ENCODE measurements at places on chromosomes 11 and 22.

DNA sequence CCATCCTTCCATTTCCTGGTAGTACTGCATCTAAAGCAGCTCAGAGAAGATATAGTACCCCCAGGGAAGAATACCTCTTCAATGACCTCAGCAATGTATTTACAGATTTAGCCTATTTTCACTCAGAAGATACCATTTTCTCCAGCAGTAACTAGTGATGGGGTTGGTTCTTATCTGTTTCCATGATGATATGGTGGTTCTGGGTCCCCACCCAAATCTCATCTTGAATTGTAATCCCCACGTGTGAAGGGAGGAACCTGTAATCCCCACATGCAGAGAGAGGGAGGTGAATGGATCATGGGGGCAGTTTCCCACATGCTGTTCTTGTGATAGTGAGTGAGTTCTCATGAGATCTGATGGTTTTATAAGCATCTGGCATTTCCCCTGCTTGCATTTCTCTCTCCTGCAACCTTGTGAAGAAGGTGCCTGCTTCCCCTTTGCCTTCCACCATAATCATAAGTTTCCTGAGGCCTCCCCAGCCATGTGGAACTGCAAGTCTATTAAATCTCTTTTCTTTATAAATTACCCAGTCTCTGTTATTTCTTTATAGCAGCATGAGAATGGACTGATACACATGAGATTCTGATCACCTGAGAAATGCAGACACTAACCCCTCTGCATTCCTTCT is 139.2 kb downstream of the CCDC81 start:
- no peak for DNase-seq

- DNase-seq = no peak
Measured at GRCh38 chr11:6099577-6099976, 7.9 kb upstream of the OR56B4 start.

- no peak for DNase-seq
Measured at GRCh38 chr11:43788421-43788820, 92.2 kb upstream of the ALKBH3 start.

DNA sequence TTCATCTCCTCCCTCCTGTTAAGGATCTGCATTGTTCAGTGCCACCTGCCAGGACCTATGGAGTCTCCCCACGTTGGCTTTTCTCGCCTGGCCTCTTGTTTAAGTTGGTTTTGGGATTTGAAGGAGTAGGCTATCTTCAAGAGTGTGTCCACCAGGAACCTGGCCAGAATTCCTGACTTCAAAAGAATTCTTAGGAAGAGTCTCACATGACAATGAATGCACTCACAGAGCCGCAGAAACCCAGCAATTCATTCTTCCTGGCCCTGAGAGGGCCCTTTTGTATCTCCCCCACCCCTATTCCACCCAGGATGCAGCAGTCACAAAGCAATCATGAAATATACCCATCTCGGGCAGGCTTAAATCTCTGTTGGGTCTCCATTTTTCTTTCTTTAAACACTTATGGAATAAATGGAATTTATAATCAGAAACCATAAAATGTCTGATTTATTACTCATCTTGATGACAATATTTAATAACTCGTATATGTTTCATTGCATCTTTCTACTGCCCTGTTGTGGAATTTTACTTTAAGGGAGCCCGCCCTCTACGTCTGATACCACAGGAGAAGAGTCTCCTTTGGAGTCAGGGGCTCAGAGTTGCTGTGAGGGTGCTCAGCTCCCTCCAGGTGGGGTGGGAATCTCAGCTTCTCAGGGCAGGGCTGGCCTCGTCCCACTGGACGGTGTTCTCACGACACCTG is 507.0 kb downstream of the NTM start:
- DNase-seq = no peak

GRCh38 chr11:111586388-111586831 is 15.8 kb upstream of the SIK2 start:
- no peak for DNase-seq

- no peak for DNase-seq
Measured at GRCh38 chr11:67584205-67584880, 731 bp downstream of the GSTP1 start.

GRCh38 chr11:82906236-82906635 is 4.7 kb downstream of the DDIAS start:
- no peak for DNase-seq

- no peak for DNase-seq
Measured at GRCh38 chr11:27018902-27019529, 21.6 kb upstream of the BBOX1 start.

DNA sequence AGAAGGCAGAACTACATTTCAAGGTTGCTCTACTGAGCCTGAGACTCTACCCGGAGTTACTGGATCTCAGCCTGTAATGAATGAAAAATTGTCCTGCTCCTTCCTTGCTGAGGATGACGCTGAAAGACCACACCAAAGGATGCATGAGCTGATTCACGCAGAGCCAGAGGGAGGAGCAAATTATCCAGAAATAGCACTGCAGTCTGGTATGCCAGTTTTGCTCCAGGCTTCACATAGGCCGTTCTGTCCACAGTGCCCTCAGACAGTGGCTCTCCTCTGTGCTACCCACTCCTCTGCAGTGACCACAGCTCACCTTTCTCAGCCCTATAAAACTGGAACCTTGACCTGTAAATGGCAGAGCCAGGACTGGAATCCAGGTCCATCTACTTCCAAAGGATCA is 79.3 kb upstream of the GALNT18 start:
- no peak for DNase-seq

DNA sequence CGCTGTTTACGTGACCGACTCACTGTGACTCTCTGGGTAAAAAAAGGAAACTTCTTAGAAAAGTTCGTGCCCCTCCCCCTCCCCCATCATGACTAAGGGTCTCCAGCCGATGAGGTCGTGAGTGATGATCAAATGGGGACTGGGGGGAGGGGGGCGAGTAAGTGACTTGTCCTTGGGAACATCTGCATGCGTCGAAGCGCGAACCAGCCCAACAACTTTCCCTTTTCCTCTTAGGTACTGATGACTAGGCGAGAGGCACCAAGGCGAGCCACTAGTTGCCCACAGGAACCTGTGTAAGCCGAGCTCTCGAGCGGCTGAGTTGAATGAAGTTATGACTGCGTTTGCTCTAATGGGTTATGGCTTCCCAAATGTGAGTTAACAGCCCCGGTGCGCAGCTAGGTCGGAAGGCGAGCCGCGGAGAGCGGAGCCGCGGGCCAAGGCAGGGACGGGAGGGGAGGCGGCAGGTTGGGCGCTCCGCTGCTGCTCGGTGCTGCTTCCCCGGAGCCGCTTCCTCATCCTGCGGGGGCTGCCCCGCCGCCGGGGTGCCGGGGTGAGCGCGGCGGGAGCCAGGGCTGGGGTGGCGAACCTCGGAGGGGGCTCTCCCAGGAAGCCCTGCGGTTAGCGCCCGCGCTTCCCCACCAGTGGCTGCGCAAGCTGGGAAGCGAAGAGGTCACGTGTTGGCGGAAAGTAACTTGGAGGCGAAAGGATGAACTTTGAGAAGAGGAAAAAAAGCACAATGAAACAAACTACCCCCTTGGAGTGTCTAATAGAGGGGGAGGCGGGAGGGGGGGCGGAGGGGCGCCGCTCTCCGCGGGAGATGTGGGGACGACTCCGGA is 22.1 kb upstream of the BDNF start:
- DNase-seq = no peak

- no peak for DNase-seq
Measured at GRCh38 chr22:38696606-38697424, 3.9 kb downstream of the JOSD1 start.

GRCh38 chr11:72875736-72876135 is 61.5 kb downstream of the ATG16L2 start:
- no peak for DNase-seq

DNA sequence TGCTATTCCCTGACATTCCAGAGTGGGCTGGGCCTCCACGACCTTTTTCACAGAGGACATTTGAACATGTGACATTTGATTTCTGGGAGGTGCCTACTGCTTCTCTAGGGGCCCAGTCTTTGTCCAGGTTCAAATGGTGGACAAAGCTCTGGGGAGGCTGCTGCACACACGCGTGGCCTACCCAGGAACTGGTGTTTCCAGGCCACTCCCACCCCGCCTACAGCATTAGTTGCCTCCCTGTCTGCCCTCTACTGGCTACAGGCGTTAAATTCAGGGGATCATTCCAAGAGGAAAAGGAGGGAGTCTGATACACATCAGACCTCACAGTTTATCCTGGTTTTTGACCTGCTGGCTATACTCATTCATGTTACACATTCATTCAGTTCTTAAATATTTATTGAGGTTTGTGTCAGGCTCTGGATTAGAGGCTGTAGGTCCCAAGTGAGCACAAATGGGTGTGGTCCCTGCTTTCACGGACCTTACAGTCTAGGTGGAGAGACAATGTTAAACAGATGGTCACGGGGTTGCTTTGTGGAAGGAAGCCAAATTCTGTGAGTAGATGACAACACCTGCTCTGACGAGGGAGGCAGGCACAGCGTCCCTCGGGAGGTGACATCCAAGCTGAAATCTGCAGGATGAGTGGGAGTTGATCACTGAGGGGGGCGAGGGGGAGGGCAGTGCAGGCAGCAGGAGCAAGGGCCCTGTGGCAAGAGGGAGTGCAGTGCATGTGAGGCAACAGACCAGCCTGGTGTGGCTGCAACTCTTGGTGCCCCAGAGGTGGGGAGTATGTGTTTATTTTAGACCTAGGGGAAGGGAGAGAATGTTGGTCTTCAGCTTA is 11.8 kb downstream of the TUB start:
- DNase-seq = peak; percentile 61

DNA sequence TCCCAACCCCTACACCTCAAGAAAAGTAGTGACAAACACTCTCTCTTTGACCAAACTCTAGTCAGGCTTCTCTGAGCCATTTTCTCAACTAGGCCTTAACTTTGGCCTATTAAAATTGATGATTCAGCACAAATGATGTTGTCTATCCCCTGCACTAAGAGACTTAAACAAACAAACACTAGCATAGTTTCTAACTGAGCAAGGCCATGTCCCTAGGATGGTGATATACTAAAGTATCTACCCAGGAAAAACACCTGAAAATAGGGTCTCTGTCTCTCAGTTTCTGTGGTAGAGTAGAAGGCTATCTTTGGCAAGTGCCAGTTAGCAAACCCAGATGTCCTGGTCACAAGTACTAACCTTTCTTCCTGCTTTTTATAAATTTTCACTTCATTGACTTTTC is 219.7 kb upstream of the ANO3 start:
- no peak for DNase-seq

GRCh38 chr11:111996129-111996528 is 29.1 kb upstream of the DLAT start:
- DNase-seq = no peak

GRCh38 chr11:27294654-27295053 is 68.4 kb downstream of the CCDC34 start:
- no peak for DNase-seq

All from NCI-H2107 (cell line).